Stimulated activated CD4-positive, alpha-beta T cell treated with anti-CD3 and anti-CD28 coated beads, Interleukin-12 subunit alpha, Interleukin-12 subunit beta, amount 100 ng/mL, for 4 hours (primary cell): ENCODE measurements at places on chromosomes 1 and 21.

GRCh38 chr1:225544263-225544662, 108.7 kb downstream of the ENAH start:
- no peak for DNase-seq

- DNase-seq, result peak; percentile 8
Measured at GRCh38 chr1:226001963-226002666, 3.0 kb upstream of the SDE2 start.

DNA sequence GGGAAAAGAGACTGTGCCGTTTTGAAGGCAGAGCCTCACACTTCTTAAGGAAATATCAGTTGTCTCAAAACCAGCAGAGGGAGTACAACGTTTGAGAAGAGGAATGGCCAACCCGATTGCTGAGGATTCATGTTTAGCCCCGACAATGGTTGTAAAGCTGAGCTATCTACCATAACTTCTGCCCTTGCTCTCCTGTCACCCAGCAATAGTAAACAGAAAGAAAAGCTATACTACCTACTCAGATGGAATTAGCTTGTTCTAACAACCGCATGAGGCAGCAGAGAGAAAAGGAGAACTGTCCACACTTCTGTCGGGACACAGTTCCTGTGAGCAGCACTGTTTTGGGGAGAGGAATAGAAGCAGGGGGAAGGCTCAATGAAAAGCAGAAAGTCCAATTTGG, 91.2 kb downstream of the SLC45A1 start:
- DNase-seq, result no peak

- DNase-seq, result no peak
Measured at GRCh38 chr1:231557898-231558707, 29.6 kb downstream of the TSNAX start.

- no peak for DNase-seq
Measured at GRCh38 chr1:40389871-40390560, 16.5 kb downstream of the SMAP2 start.

GRCh38 chr1:28566931-28567330, 14.0 kb downstream of the TRNAU1AP start:
- no peak for DNase-seq

DNA sequence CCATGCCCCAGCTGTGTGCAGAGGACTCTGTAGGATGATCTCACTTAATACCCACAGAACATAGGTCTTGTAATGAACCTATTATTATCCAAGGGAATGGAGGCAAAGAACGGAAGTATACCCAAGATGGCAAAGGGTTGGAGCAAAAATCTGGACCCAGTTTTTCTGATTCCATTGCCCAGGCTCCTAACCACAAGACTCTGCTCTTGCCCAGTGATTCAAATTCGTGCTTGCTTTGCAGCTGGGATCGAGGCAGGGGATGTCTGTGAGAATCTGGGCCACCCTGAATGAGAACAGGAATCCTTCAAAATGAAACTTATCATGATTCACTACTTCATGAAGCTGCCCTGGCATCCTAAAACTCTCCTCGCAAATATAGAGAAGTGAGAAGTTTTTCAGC, 97.5 kb upstream of the KCNJ6 start:
- DNase-seq, result no peak

DNA sequence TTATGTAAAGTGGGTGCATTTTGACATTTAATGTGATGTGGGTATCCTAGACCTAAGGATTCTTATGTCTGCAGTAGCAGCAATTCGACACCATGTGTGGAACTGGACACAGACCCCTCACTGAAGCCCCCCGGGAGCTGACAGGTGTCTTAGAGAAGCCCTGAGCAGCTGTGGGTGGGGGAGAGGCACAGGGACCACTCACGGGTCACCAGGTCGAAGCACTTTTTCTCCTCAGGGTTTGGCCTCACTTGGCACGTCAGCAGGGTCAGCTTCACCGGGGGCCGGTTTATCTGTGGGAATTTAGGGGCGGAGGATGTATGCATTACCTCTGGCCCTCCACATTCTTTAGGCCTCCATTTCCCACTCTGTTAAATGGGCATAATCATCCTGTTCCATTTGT, 14.0 kb upstream of the TCEA3 start:
- no peak for DNase-seq

DNA sequence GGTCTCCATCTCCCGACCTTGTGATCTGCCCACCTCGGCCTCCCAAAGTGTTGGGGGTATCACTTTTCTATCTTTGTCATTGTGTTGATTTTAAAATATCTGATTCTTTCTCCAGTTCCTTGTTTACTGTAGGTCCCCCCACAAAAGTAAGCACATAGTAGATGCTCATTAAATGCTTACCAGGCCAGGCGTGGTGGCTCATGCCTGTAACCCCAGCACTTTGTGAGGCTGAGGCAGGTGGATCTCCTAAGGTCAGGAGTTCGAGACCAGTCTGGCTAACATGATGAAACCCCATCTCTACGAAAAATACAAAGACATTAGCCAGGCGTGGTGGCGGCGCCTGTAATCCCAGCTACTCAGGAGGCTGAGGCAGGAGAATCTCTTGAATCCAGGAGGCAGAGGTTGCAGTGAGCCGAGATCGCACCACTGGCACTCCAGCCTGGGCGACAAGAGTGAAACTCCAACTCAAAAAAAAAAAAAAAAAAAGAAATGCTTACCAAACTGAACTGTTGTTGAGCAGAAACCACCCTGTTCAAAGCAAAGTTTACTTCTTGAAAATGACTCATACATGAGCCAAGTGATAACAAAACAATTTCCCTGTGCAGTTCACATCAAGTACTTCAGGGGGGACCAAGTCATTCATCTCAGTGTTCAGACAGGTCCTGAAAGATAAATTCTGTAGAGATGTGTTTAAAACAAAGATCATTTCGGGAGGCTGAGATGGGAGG, 24.3 kb upstream of the NID1 start:
- DNase-seq, result no peak

DNA sequence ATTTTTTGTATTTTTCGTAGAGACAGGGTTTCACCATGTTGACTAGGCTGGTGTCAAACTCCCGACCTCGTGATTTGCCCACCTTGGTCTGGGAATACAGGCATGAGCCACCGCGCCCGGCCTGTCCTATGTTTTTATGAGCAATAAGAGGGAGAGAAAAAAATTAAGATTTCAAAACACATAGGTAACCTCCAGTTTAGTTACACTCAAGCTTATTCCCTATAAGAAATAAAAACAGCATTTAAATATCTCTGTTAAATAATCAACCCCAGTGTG, 7.1 kb downstream of the RSBN1 start:
- DNase-seq, result no peak

DNA sequence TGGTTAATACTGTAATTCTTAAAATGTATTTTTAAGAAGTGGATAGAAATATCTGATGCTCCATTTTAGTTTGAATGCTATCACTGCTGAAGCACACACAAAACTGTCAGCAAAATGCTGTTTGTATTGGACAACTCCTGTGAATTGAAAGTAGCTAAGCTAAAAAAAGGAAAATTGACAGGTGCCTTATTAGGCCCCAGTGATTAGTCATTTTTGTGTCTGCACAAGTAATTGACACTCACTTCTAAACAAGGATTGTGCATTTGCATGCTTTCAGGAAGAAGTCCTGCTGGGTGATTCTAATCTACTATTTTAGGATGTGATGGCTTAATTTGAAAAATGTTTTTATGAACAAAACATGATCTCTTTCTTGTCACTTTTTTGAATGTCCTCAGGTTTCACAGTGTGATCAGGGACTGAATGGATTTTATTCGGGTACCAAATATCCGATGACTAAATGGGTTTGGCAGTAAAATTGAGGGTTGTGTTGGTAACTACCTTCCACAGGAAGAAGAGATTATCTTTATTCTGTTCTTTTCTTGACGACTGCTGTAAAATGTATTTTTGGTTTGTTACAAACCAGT, 13.0 kb upstream of the MAP3K7CL start:
- no peak for DNase-seq

- no peak for DNase-seq
Measured at GRCh38 chr1:162639718-162640117, 7.5 kb downstream of the DDR2 start.

GRCh38 chr1:156095906-156096508, 13.7 kb upstream of the MEX3A start:
- DNase-seq, result no peak

DNA sequence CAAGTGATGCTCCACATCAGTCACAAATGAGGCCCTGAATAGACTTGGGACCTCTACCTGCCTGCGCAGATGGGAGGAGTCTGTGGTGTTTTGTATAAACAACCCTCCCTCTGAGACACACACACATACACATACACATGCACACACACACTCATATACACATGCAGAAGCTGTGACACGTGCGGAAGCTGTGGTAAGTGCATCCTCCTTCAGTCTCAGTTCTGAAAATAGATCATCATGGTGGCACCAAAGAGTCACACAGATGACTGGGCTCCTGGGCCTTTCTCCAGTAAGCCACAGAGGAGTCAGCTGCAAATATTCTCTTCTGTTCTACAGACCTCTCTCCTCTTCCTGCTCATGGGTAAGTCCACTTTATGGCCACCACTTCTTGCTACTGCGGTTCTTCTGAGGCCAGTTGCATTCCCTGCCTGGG, at the start of gene LY9:
Gene LY9 (plus strand): TSS at position 224 of the 433 bp plus-strand sequence. CDS start 14 bp downstream, at position 238.
- peak; percentile 51 for DNase-seq

- no peak for DNase-seq
Measured at GRCh38 chr1:201885531-201886075, 3.1 kb upstream of the SHISA4 start.

GRCh38 chr21:24989516-24989915, 617.8 kb downstream of the MRPL39 start:
- no peak for DNase-seq

GRCh38 chr1:36350659-36351226, 27.3 kb upstream of the EVA1B start:
- DNase-seq, result peak; percentile 45

DNA sequence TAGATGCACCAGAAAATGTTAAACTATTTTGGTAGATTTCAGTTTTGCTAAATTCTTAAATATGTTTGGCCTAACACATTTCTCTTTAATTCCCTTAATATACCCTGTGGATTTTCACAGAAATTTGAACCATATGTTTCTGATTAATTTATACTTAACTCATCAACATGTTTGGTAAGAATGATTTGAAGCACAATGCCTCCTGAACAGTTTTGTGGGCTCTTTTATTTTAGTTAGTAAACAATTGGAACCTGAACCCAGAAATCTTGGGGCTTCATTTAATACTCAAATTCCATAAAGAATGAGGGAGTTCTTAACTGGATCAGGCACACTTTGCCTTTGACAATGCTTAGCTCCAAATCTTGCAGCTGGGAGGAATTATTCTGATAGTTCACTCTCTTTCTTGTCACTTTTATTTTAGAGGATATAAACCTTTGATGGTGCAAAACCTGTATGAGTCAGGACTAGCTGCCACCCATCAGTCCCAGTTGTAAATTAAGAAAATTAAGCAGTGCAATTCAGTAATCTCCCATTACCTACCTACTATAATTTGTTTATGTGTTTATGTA, 24.6 kb upstream of the LYPLAL1 start:
- DNase-seq, result no peak

DNA sequence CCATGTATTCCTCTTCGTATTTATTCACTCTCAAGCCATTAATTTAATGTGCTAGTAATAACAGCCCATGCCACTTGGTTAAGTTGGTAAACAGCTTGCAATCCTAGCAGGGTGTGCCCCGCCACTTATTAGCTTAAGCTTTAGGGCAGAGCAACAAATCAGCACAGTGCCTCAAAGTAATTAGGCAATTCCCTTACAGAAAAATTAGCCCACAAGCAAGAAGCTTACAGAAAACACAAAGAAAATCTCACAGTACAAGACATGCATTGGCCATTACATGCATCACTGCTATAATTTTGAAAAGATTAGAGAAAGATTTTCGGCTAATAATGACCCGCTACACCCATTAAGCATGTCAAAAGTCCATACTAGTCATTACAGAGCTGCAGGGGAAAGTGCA, 47.6 kb downstream of the TGFB2 start:
- DNase-seq, result no peak

GRCh38 chr1:230072296-230072695, 5.3 kb downstream of the GALNT2 start:
- no peak for DNase-seq

DNA sequence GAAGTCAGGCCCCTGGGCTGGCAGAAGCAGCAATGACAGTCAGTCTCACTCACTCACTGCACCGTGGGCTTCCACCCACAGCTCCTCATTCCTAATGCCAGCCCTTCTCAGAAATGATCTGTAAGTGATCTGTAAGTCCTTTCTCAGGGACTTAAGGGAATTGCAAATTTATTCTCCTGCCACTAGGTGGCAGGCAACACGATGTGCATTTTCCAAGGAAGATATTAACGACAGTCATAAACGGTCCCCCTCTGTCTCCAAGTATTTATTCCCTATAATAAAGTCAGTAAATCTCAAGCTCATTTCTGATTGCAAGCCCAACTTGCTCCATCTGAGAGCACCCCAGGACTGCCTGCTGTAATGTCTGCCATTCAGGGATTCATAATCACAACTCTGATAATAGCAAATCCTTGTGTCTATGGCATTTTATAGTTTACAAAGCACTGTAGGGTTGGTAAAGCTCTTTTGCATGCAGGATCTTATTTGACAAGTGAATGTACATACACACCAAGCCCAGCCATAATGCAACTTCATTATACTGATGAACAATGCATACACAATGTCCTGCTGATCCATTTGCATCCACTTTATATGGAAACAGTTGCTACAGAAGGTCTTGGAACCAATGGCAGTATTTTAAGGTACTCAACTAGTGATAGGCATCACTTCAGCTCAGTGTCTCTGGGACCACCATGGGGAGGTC, 380.5 kb upstream of the CAMK1G start:
- DNase-seq, result no peak

GRCh38 chr1:167922611-167923074, 8.7 kb upstream of the ADCY10 start:
- DNase-seq, result no peak

DNA sequence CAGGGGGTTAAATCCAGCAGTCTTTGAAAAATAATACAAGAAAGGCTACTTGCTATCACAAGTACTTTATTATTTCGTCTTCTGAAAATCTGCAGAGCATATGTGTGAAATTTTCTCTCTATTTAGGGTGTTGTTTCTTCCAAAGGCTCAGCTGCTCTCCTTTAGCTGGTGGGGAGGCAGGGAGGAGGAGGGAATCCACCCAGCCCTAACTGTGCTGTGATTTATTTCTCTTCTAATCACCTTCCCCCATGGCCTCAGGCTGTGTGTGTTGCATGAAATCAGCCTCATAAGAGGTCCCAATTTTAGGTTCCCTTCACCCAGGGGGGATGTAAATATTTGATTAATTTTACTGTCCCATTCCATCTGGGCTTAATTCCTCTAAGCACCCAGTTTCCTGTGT, 77.6 kb upstream of the PGBD5 start:
- DNase-seq, result no peak
